ENCODE measurements at places on chromosomes 3 and 15.

- no peak for DNase-seq
These were observed 144.0 kb downstream of the GREM1 start for GRCh38 chr15:32861761-32862160.

GRCh38 chr3:128307029-128307633 is 153.8 kb downstream of the EEFSEC start:
- DNase-seq, result no peak

GRCh38 chr3:170716172-170716805 is 130.4 kb upstream of the SLC7A14 start:
- DNase-seq, result no peak

- no peak for DNase-seq
These were observed 265.5 kb upstream of the TBC1D5 start for GRCh38 chr3:18007980-18008379.

DNA sequence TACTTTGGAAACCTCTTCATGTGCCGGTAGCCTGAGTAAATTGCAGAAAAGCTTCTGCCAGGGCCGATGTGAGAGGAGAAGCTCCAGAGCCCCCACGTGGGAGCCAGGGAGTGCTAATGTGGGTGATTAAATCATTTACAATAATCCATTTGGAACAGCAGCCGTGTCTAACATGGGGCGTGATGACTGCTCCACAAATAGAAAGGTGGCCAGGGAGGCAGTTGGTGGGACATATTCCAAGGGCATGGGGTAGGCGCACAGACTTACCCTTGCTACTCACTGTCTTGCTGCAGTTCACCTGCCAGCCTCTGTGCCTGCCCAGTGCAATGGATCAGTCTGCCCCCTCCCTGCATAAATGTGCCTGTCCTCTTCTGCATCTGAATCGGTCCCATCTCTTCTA is 39.3 kb upstream of the INSYN1 start:
- DNase-seq, result no peak

Measured in A549 (cell line).